ENCODE measurements at places on chromosomes 6 and 20.
A peak's percentile ranks its signal among the peaks of the same experiment; 100 is the strongest.

- no peak for DNase-seq
Observed at GRCh38 chr6:134624781-134625180, 306.9 kb upstream of the SGK1 start.

- no peak for DNase-seq
Observed at GRCh38 chr20:51265361-51265760, 242.5 kb upstream of the KCNG1 start.

DNA sequence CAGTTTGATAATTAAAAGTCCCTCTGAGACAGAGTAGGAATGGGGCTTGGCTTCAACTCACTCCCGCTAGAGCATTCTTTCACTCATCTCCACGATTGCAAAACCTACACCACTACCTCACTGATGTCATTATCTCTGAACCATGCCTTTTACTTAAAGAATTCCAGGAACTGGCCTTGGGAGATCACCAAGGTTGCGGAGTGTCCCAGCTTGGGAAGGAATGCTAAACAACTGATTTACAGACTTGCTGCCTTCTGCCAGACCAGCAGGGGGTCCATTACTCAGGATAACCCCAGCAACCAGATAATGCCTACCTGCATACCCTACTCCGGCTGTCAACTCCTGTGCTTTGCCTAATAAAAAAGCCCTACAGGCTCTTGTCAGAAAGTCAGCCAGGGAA lies 102.2 kb upstream of the RALGAPA2 start:
- DNase-seq, result no peak

GRCh38 chr6:42148058-42148457 lies 5.6 kb upstream of the C6orf132 start:
- no peak for DNase-seq

DNA sequence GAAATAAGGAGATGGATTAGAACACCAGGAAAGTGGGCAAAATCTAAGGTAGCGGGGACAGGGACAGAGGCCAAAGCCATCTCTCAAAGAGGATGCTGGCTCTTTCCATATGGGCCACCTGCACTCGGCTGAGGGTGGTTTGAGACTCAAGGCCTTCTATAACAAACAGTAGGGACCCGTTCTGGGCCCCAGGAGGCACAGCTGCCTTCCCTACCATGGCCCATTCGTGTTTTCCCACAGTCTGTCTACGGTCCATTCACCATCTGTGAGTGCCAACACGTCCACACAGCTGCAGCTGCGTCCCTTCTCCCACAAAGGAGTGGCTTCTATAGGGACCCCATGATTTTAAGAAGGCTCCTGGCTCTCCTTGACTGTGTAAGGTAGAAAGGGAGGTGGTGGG lies 871 bp downstream of the BANF2 start:
- no peak for DNase-seq

GRCh38 chr6:36544228-36544627 lies 3.1 kb downstream of the STK38 start:
- no peak for DNase-seq

DNA sequence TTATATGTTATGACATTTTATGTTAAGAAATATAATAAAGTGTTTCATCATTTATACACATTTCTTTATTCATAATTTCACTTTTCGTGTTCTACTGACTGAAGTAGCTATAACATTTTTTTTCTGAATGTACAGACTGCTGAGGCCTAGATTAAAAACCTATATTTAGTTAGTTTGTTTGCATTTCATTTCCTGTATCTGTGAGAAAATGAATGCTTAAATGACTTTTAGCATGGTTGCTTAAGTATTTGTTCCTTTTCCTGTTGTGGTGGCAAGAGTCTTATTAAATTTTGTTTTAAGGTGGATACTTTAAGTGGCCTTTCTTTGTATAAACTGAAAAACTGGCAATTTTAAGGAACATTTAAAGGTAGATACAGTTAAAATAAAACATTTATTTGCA lies 779.7 kb upstream of the MAN1A1 start:
- DNase-seq, result no peak

- no peak for DNase-seq
Observed at GRCh38 chr20:588476-588875, 21.6 kb downstream of the TCF15 start.

DNA sequence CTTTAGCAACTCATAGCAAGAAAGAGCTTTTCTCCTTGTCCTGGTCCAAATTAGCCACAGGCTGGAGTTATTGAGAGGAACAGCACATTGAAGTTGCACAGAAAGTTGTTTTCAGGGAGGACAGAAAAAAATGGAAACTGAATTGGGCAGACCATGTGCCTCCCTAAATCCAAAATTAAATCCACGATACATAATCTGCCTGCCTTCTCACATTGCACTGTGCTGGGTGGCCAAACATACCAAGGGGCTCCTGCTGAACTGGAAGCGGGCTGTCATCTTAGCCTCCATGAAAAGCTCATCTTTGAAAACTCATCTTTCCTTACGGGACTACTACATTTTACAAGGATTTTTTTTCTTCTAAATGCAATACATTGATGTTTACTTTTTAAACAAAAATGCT lies 59.9 kb downstream of the TNFAIP3 start:
- DNase-seq, result no peak

GRCh38 chr6:1853761-1854160 lies 244.0 kb downstream of the FOXC1 start:
- DNase-seq, result no peak

DNA sequence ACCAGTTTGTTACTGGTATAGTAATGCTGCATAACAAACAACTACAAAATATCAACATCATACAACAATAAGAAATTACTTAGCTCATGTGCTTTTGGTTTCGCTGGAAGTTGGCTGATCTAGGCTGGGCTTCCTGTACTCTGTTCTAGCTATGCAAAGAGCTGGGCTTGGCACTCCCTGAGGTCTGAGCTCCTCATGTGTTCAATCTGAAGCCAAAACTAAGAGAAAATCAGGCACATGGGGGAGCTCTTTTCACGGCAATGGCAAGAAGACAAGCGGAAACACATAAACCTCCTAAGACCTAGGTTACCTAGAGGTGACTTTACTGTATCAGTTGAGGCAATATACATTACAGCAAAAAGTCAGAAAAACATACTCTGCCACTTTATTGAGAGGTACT lies 574.2 kb downstream of the KHDRBS2 start:
- DNase-seq, result no peak

- DNase-seq, result peak; percentile 77
Observed at GRCh38 chr6:3023663-3024483, 24.2 kb downstream of the NQO2 start.

DNA sequence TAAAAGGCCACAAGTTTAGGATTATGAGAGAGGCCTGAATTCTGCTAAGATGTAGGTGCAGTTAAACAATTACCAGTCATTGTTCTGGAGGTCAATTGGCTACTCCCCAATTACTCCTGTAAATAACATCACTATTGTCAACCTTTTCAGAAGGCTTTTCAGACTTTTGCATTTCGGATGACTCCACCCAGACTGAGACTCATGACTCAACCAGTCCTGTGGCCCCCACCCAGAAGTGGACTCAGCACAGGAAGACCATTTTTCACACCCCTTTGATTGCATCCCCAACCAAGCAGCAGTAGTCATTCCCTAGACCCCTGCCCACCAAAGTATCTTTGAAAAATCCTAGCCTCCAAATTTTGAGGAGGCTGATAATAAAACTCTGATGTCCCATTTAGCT lies 139.3 kb upstream of the SLC22A16 start:
- no peak for DNase-seq

GRCh38 chr6:30787954-30788353 lies 43.6 kb upstream of the IER3 start:
- DNase-seq, result no peak

- DNase-seq, result no peak
Observed at GRCh38 chr20:6558341-6558740, 209.1 kb upstream of the BMP2 start.

- no peak for DNase-seq
Observed at GRCh38 chr20:25600632-25601031, 15.3 kb upstream of the NINL start.

- DNase-seq, result no peak
Observed at GRCh38 chr6:27512525-27512924, 39.6 kb upstream of the ZNF184 start.

DNA sequence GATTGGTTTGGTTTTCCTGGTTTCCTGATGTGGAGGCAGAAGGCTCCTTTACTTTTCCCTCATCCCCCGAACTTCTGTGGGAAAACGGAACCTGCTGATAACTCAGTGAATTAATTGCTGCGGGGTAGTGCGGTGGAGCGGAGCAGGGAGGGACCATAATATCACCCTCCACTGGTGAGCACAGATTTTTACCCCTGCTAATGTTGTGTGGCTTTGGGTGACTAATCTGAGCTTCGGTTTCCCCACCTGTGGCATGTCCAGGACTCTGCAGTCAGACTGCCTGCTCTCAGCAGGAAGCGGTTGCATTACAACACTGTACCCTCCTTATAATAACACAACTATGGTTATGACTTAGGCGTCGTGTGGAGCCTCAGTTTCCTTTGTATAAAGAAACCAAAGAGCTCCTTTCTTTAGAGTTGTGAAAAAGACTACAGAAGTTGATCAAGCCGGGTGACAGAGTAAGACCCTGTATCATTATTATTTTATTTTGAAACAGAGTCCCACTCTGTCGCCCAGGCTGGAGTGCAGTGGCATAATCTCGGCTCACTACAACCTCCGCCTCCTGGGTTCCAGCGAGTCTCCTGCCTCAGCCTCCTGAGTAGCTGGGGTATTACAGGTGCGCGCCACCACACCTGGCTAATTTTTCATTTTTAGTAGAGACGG lies 2.2 kb upstream of the ID1 start:
- DNase-seq, result no peak

- no peak for DNase-seq
Observed at GRCh38 chr6:11364971-11365397, 132.5 kb upstream of the NEDD9 start.

- DNase-seq, result no peak
Observed at GRCh38 chr6:97705568-97705967, 422.6 kb upstream of the MMS22L start.

GRCh38 chr6:167053895-167054530 lies 54.8 kb downstream of the CEP43 start:
- no peak for DNase-seq

GRCh38 chr20:33995053-33995831 lies 1.5 kb downstream of the RALY start:
- no peak for DNase-seq

DNA sequence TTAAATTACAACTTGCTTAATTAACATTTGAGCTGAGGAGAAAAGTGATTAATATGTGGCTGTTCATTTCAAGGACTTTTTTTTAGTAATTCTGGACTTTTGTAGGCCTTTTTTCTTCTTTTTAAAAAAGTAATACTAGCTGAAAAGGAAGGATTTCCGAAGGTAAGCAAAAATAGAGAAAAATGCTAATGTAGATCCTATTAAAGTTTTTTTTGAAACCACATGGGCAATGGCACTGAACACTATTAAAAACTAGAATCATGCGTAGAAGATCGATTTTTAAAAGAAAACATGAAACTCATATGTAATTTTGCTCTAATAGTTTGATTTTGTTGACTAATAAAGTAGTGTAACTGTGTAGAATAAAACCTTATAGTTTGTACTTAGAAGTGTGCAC lies 2.4 kb downstream of the BAG2 start:
- DNase-seq, result no peak
